Panc1 (cell line): ENCODE measurements at places on chromosomes 2 and 18. TPM values are rescaled to one million over a fixed set of nuclear protein-coding genes. Genes with fewer than 3 reads are reported as not detected.

The ECEL1 gene
- total RNA-seq = 2.9 TPM

The B4GALT6 gene
- total RNA-seq = 36.3 TPM

The SERPINB5 gene
- not detected for total RNA-seq

The MTCL1 gene
- 50.1 TPM for total RNA-seq

DNA sequence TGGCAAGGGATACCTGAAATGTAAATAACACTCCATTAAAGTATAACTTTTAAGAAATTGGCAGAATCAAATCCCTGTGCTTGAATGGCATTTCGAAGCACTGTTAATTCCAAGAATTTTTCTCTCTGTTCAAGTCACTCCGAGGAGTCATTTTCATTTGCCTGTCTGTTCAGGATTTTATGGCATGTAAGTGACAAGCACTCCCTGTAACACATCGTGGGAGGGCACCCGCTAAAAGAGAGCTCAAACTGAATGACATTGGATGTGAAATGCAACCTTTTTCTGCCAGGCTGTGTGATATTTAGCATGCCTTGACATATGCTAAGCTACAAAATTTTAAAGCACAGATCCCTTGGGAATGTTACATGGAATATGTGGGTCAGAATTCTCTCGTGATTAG, 339.6 kb downstream of the LRRTM1 start:
- no peak for DNase-seq

DNA sequence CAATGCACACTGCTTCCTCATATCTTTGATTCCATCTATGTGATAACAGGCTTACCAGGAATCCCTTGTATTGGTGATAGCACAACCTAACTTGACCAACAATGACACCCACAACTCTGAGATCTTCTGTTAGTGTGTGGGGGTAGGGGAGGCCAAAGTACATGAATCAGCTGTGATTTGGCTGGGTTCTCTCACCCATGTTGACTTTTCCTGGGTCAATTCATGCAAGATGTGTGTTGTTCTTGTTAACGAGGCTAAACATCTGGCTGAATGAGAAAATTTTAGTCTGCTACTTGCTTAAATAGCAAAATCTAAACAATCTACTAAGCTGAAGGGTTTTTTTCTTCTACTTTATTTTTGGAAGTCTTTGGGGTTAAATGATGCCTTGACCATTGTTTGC, 341.2 kb upstream of the SLC14A2 start:
- DNase-seq = no peak

- no peak for DNase-seq
These were observed 2.8 kb downstream of the IHH start for GRCh38 chr2:219057709-219058540.

DNA sequence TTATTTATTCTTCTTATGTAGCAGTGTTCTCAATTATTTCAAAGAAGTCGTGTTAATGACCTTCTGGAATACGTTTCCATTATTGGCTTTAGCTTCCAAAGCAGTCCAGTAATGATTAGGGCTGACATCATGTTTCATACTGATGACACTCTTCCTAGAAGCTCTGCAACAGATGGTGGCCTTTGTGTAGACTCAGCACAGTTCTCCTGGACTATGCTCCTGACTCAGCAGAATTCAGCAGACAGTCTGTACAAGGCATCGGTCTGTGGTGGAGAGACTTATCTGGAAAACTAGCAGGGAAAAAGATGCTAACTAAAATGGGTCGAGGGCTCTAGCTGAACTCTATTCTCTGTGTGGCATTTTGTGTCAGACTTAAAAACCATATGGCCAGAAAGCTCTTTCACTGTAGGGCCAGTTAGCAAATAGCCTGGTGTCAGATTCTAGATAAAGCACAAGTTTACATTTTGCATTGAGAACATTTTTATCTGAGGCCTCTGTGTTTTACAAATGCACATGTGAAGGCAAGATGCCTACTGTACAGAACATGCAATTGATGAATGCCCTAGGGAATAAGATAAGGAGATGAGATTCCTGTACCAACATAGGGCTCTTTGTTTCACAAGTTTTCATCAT, 35.1 kb downstream of the GULP1 start:
- no peak for DNase-seq

- DNase-seq = no peak
These were observed 162.5 kb upstream of the EPAS1 start for GRCh38 chr2:46134531-46135227.

- DNase-seq = peak; percentile 42
These were observed 30.2 kb downstream of the LONRF2 start for GRCh38 chr2:100292022-100292580.

GRCh38 chr2:64768491-64769005, 114.8 kb upstream of the SERTAD2 start:
- DNase-seq = no peak
